Chondrocyte (in vitro differentiated cells): ENCODE measurements at places on chromosomes 12 and 14. TPM values are rescaled to one million over a fixed set of nuclear protein-coding genes. Genes with fewer than 3 reads are reported as not detected.

DNA sequence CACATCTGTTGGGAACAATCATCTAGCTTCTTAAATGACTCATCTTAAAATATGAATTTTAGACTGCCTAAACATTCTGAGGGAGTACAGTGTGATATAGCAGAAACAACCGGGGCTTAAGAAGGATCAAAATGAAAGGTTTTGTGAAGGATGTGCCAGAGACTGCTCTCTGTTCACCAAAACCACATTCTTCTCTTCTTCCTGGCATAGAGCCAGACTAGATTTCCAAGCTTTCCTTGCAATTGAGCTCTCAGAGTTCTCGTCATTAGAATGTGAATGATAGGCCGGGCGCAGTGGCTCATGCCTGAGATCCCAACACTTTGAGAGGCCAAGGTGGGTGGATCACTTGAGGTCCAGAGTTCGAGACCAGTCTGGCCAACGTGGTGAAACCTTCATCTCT is 94.5 kb downstream of the LRRIQ1 start:
- no peak overlapping the region for H3K27ac ChIP-seq
- no peaks in the 10 kb centered on the region for H3K4me1 ChIP-seq
- H3K27me3 ChIP-seq: peaks cover 13% of the 10 kb centered on the region
- no peak for DNase-seq

GRCh38 chr12:66375560-66375959 is 73.3 kb downstream of the HELB start:
- no peaks in the 10 kb centered on the region for H3K27me3 ChIP-seq
- H3K27ac ChIP-seq: no peak overlapping the region
- no peak for DNase-seq

DNA sequence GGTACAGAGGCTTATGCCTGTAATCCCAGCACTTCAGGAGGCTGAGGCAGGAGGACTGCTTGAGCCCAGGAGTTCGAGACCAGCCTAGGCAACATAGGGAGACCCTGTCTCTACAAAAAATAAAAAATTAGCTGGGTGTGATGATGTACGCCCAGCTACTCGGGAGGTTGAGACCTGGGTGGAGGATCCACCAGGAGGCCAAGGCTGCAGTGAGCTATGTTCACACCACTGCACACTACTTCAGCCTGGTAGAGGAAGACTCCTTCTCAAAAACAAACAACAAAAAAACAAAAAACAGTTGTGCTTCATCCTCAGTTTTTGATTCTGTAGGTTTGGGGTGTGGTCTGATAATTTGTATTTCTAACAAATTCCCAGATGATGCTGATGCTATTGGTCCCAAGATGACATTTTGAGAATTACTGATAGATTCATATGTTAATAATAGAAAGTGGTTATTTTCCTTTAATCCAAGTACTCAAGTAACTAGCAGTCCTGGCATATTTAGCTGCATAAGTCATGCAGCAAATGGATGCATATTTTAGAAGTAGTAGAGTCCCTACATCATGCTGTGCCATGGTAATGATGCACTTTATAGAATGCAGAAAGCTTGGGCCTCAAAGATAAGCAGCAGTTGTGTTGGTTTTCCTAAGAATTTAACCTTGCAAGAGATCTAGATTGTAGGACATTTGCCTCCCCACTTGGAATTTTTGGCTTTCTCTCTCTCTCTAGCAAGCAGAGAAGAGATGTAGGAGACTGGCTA is 76.1 kb upstream of the PAWR start:
- peak overlapping the region; percentile 14 for H3K27ac ChIP-seq
- no peaks in the 10 kb centered on the region for H3K27me3 ChIP-seq
- H3K4me1 ChIP-seq: peaks cover 42% of the 10 kb centered on the region
- no peak overlapping the region for H3K4me3 ChIP-seq

Gene UTP20
- 9.4 to 17.0 TPM (median 9.9 TPM) in 3 replicates for total RNA-seq
